ENCODE measurements at places on chromosomes 6 and 20.

- DNase-seq, result no peak
Observed at GRCh38 chr20:62942456-62942855, 4.5 kb downstream of the GID8 start.

- DNase-seq, result no peak
Observed at GRCh38 chr20:63544958-63545516, 2.5 kb downstream of the SRMS start.

DNA sequence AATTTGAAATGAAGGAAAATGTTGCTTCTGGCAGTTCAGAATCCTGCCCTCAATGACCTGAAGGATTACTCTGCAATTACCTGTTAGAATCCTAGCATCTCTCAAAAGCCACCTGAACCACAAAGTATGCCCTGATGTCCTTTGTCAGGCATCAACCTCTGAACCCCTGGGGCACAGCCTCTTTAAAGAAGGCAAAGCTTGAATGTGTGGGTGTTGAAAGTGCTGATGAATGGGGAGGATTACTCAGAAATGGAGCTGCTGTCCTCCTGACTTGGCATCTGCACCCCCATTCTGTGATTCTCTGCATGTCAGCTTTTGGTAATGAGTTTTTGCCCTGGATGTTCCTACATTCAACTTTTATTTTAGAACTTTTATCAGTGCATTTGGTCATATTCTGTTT, 179.2 kb downstream of the PKHD1 start:
- DNase-seq, result no peak

DNA sequence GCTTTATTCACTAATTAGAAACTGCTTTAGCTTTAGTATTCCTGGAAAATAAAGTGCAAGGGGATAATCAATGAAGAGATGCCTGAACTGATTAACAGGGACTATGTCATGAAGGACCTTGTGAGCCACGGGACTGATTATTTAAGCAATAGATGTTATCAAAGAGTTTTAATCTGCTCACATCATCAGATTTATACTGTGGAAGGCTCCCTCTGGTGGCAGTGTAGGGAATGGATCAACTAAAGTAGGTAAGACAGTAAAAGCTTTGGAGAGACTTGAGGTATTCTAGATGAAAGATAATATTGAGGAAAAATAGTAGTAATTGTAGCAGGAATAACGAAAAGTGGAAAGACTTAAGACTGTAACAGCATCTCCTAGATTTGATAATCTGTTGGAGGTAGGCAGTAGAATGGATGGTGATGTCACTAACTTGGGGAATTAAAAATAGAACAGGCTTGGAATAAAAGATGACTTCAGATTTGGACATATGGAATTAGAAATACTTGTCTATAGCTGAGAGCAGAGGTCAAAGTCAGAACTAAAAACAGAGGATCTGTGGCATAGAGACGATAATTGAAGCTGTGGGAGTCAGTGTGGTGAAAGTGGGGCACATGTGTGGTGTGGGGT, 80.3 kb upstream of the HTR1E start:
- peak; percentile 27 for DNase-seq

DNA sequence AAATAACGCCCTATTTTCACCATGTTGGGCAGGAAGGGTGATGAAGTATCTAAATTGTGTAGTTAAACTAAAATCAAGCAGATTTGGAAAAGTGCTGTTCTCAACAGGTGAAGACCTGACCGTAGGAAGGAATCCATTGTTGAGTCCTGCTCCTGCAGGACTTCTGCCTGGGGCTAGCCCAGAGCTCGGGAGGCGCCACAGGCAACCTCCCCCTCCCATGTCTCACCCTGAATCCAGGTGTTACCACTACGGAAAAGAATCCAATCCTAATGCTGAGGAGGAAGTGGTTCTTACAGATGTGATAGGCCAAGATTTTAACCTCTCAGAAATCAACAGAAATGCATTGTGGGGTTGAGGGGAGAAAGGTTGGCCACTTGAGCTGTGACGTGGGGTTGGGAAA, 30.2 kb downstream of the RAB22A start:
- DNase-seq, result no peak

GRCh38 chr6:92892626-92893170, 526.7 kb downstream of the EPHA7 start:
- DNase-seq, result no peak

- DNase-seq, result no peak
Observed at GRCh38 chr6:52261229-52261628, 16.9 kb upstream of the IL17F start.

DNA sequence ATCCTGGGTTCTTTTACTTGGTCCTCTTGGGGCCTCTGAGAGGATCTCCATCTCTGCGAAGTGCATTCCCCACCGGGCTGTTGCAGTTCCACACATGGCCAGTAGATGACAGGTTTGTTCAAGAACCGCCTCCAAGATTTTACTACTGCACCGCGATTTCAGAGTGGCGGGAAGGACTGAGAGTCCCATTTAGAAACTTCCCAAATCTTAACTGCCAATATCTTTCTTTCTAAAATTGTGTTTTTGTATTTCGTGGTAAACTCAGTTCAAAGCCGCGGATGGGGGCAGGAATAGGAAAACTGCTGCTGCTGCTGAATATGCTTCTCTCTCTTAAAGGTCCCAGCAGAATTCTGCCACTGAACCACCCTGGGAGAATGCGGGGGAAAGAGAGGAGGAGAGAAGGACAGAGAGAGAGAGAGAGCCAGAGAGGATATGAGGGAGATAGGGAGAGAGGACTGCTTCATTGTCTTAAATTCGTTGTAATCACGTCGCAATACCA, 8.6 kb upstream of the BTNL2 start:
- DNase-seq, result no peak

- no peak for DNase-seq
Observed at GRCh38 chr20:40540166-40540565, 148.9 kb downstream of the MAFB start.

DNA sequence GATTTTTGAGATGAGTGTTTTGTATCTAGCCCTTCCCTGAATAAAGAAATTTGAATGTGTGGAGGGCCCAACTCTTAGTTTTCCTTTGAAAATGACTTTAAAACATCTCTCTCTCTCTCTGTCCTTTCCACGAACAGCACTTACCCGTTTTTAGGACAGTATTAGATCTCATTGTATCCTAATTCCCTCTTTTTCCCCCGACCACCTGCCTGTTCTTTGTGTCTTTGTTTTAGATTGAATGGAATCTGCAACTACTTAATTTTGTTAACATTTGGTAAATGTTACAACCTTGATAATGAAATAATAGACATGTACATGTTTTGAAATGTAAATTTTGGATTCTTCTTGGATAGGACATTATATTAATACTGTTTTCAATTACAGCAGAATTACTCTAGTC, 3.1 kb downstream of the DSP start:
- no peak for DNase-seq

DNA sequence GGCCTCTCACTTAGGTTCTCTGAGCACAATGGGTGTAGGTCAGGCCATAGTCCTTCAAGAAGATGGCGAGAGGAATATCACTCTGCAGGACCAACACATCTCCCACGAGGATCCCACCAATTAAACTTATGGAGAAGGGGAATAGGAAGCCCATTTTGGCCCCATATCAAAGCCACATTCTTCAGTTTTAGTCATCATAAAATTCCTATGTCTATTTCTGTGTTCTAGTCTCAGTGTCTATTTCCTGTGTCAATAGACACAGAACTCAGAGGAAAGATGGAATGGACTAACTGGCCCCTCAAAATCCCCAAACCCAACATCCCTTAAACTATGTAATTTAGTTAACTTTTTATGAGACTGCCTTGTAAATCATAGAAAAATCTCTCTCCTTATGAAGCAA, 216.8 kb downstream of the HACE1 start:
- DNase-seq, result no peak

DNA sequence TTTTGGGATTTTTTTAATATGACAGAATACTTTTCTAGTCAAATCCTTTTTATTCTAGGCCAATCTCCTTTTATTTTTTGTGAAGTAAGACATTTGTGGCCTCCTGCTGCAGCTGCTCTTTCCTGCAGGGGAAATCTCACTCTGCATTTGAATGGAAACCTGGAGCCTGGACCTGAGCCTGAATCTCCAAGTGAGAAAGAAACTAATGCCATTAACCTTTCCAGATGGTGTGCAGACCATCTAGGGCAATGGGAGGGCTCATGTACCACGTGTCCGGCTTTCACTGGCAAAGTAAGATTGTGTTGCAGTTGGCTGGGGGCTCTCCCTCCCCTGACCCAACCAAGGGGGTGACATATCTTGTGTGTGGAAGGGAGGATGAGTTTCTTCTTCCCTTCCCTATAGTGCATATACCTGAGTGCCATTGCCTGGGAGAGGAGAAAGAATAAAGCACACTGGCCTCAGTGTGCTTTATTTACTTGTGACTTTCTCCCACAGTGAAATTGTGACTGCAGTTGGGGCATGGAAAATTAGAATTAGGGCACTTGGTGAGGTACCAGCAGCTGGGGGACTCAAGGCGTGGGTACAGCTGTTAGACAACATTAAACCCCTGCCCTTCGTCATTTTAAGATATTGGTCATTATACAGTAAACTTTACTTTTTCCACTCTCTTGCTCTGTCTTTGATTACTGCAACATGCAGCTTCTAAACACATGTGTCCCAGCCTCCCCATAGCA, 159.8 kb upstream of the RIN2 start:
- no peak for DNase-seq

- DNase-seq, result peak; percentile 79
Observed at GRCh38 chr6:16286151-16286522, 47.8 kb downstream of the GMPR start.

- DNase-seq, result no peak
Observed at GRCh38 chr20:51359947-51360346, 182.6 kb downstream of the NFATC2 start.

DNA sequence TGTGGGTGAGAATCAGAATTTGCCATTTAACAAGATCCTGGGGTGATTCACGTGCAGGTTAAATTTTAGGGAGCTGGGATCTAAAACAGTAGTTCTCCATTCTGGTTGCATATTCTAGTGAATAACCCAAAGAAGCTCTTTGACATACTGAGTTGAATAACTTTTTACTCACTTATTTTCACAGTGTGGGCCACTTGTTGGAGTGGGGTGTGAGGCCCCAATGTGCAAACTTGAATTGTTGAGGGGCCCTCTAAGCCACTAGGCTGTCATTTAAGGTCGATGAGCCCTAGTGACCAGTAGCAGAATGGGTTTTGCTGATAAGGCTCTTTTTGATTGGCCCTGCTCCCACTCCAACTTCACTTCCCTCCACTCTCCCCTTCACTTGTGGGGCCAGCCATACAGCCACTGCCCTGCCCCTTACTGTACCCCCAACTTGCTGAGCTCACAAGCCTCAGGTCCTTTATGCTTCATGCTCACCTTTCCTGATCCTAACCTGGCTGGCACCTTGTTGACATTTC, 33.6 kb upstream of the RIPOR2 start:
- no peak for DNase-seq

GRCh38 chr20:45448270-45448669, 21.3 kb upstream of the WFDC2 start:
- no peak for DNase-seq

DNA sequence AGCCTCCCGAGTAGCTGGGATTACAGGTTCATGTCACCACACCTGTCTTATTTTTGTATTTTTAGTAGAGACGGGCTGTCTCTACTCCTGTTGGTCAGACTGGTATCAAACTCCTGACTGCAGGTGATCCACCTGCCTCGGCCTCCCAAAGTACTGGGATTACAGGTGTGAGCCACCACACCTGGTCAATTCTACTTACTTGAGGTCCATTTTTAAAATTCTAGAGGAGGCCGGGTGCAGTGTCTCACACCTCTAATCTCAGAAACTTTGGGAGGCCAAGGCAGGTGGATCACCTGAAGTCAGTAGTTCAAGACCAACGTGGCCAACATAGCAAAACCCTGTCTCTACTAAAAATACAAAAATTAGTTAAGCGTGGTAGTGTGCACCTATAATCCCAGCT, 7.8 kb downstream of the RIPOR3 start:
- no peak for DNase-seq

- peak; percentile 47 for DNase-seq
Observed at GRCh38 chr6:130872250-130873095, 45.3 kb downstream of the SMLR1 start.

GRCh38 chr20:37454636-37455385, 66.2 kb upstream of the NNAT start:
- no peak for DNase-seq

DNA sequence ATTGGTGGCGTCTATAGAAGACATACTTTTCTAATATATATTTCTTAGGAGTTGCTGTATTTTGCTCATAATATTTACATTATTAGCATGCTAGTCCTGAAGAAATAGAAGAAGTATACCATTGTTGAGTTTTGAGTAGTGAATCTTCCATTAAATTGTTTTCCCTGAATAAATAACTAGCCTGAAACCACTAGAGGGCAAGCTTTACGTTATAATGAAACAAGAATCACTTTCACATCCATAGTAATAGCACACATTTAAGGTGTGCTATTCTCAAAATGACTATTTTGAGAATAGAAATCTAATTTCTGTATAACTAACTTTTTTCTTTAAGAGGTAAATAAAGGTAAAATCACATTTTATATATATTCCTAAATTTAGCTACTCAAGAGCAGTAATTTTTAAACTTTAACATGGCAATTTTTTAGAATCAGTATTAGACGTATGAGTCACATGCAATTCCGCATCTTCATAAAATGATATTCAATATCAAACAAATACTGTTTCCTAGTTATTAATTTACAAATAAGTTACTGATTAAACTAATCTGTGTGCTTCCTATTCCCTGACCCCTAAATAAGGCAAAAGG, 213.2 kb upstream of the MANEA start:
- DNase-seq, result no peak

DNA sequence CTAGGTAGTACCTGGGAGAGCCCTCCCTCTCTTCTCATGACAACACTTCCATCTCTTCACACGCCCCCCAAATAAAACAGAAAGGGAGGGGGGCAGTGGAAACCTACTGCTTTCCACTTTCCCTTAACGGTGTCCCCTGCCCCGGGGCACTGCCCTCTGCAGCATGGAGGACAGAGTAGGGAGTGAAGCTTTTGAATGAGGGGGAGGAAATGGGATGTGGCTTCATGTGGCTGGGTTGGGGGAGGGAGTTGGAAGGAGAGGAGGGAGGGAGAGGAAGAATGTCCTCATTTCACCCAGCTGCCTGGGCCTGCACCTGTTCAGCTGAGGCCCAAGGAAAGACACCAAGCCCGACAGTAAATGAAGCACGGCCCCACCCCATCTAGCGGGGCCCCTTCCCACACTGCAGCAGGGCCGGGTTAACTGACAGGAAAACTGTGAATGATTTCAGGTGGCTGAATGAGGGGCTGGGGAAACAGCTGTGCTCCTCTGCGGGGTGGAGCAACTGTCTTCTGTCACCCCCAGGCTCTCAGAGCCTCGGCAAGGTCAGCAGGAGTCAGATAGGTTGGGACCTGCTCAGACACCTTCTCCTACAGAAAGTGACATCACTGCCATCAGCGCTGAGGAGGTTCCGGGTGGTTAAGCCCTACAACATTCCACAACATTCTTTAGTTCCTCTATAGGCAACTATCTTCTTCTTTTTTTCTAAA, 40.0 kb upstream of the TAF8 start:
- DNase-seq, result no peak
